ENCODE measurements at places on chromosomes 13 and 19.

DNA sequence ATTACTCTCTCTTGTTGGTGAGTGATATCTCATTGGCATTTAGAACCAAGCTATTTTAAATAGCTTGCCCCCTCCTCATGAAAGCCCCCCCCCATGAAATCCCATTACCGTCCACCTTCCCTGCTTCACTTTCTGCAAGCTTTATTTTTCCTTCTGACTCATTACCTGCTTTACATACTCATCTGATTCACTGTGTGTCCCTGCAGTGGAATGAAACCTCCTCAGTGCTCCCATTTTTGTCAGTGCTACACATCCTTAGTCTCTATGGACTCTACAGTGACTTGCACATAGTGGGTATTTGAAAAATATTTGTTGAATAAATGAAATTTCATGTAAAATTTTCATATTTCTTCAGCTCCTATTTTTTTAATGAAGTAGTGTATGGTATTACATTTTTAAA lies 62.3 kb downstream of the DOCK9 start:
- DNase-seq, result no peak

DNA sequence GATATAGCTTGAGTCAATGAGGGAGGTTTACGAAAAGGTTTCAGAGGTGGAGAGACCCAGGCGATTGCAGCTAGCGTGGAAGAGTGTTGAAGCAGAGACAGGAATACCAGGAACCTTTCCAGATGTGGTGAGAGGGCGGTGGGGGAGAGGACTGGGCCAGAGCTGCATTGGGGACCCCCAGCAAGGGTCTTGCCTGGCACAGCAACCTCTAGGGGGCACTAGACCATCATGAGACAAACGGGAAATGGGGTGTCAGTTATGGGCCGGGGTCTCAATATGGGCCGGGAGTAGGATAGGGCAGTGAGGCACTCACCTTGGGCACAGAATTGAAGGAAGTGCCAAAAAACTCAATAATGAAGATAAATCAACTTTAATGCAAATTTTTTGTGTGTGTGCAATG lies 2.1 kb upstream of the LRP3 start:
- DNase-seq, result no peak

DNA sequence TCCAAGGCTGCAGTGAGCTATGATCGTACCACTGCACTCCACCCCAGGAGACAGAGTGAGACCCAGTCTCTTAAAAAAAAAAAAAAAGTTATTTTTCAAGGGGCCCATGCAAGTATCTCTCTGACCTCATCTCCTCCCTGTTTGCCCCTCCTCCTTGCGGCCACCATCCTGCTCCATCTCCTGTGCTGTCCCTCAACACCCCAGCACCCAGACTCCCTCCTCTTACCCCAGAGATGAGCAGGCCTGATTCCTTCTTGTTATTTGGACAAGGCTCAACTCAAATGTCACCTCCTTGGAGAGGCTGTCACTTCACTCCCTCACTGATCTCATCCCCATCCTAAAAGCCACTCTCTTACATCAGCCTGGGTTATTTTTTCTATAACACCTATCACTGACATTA lies 4.4 kb downstream of the RYR1 start:
- no peak for DNase-seq

DNA sequence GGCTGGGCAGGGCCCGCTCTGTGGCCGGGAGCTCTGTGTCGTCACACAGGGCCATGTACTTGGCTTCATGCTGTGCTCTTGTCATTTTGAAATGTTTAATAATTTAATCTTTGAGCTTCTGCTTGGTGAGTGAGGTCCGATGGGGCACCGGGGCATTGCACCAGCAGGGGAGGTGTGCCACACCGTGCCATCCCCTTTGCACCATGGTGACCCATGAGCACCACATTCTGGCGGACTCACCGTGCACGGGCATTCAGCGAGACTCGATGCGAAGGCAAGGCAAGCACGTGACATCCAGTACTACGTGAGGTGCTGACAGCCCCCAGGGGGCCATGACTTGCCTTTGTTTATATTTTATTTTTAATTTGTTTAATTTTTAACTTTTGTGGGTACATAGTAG lies 204.3 kb downstream of the URI1 start:
- DNase-seq, result no peak

DNA sequence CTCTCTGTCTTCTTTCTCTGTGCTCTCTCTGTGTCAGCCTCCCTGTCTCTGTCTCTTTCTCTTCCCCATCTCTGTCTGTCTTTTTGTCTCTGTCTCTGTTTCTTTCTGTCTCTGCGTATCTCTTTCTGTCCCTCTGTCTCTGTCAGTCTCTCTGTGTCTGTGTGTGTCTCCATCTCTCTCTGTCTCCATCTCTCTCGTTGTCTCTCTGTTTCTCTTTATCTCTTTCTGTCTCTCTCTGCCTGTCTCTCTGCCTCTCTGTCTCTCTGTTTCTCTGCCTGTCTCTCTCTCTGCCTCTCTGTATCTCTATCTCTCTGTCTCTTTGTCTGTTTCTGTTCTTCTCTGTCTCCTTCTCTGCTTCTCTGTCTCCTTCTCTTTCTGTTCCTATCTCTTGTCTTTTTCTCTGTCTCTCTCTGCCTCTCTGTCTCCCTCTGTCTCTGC lies 15.7 kb upstream of the TCF3 start:
- DNase-seq, result no peak

DNA sequence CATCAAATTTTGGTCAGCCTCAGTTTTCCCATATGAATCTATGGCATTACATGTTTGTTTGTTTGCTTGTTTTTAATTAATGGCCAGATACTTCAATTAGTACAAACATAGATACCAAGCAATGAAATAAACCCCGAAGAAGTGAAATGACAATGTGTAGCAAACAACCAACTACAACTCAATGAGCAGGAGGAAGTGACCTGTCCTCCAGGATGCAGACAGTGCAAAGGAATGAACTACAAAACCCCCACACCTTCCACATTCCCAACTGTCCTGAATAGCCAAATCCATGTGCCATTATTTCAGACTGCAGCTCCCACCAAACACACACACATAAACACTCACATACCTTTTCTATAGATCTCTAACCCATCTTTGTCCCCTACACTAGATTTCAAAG lies 45.0 kb upstream of the FAM124A start:
- no peak for DNase-seq

DNA sequence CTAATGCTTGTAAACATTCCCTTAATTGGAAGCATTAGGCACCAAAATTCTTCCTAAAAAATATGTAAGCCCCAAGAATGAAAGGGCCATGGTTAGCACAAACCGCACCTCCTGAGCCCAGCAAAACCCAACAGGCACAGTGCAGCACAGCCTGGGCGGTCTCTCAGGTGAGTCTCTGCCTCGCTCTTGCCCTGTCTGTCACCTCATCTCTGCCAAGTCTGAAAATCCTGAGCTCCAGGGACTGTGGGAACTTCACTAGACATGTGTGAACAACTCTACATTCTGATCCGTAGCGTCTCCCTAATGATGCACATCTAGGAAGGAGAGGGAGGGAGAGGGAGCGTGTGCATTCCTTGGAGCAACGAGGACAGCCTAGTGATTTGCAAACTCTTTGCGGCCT lies 88.8 kb upstream of the GJB6 start:
- DNase-seq, result no peak

DNA sequence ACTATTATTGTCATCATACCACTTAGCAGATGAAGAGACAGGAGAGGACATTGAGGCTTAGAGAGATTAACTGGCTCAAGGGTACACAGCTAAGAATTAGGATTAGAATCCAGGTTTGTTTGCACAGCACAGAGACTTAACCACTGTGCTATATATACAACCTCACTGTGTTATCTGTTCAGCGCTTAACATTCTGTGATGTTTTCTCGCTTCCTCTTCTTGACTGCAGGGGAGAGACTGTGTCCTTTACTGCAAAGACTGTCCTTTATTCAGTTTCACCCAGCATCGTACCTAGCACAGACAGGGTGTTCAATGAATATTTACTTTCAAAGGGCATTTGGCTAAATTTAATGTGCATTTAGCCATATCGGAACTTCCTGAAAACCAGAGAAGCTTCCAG lies 54.9 kb upstream of the PCDH8 start:
- DNase-seq, result no peak

GRCh38 chr19:8641908-8642547 lies 11.6 kb downstream of the NFILZ start:
- DNase-seq, result no peak

- DNase-seq, result peak; percentile 4
Measured at GRCh38 chr13:37681281-37682032, 82.9 kb upstream of the POSTN start.

GRCh38 chr13:114339857-114340534 lies 25.7 kb downstream of the CHAMP1 start:
- peak; percentile 49 for DNase-seq

GRCh38 chr19:10362259-10362658 lies 18.1 kb downstream of the TYK2 start:
- no peak for DNase-seq

GRCh38 chr13:100532090-100532766 lies 56.4 kb downstream of the GGACT start:
- peak; percentile 87 for DNase-seq

GRCh38 chr13:30186634-30187415 lies 120.5 kb downstream of the KATNAL1 start:
- DNase-seq, result no peak

GRCh38 chr19:53882391-53883050 lies 524 bp downstream of the PRKCG start:
- no peak for DNase-seq

DNA sequence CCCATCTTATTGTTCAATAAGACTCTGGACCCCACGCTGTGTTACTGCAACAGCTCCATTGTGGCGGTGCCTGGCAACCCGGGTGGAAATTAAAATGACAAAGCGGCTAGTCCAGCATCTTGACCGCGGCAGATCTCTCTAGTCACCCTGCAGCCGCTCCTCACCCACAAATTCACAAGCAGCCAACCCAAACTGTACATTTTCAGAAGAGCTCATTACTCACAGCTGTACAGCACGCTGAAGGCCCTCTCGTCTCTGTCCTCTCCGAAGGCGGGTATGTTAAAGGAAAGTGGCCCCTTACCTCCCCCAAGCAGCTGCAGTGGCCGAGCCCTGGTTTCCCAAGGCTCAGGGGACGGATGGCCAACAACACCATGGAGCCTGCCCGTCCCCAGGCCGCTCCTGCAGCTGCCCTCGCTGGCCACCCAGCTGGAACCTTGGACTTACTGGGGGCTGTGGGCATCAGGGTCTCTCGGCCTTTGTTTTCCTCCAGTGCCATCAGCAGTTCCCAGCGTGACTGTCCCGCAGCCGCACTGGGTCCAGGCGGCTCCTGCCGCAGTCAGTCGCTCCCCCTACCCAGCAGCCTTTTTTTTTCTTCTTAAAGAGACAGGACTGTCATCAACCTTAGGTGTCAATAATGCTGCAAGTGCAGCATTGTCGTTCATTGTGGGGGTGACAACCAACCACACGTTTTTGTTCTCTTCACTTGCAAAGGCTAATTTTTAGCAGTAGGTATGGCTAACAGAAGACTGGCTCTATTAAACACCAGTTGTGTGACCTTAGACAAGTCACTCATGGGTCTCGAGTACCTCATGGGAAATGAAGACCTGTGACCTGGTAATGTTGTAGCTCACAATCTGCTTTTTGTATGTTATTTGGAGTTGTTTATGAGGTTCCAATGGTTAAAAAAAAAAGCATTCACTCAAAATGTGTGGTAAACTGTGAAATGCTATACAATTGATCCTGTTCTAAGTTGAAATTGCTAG lies at the start of gene SACS:
Gene SACS, minus strand, starts transcription at position 532 of the 983 bp plus-strand sequence. CDS start 22,463 bp downstream, outside the sequence.
- DNase-seq, result peak; percentile 31

DNA sequence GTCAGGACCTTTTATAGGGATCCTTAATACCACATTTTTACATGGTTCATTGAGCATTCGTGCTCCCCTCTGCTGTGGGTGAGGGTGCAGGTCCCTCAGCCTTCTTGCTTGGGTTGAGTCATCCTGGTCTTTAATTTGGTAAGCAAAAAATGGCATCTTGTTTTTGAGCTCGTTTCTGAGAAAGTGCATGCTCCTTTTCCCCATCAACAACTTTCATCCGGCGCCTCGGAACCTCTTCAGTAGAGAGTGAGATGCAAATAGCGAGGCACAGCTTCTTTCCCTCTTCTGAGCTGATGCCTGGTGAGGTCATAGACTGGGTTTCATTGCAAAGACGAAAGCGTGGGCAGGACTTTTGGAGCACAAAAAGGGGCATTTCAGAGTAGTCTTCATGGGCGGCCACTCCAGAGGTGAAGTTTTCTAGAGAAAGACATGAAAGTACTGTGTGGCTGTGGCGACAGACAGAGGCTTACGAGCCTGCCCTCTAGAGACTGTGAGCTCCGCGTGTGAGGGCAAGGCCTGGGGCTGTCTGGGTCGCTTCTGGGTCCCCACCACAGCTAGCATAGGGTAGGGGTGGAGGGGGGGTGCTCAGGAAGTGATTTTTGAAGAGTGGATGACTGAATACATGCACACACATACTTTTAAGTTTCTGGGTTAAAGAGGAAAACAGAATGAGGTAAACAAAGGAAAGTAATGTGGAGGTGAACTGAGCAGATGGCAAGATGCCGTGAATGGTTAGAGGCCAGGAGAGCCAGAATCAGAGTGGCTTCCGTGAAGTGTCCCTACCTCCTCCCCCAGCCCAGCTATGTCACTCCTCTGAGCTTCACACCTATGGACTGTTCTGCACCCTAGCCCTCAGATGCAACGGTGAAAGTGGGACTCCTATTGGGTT lies 44.3 kb downstream of the BBC3 start:
- DNase-seq, result no peak

DNA sequence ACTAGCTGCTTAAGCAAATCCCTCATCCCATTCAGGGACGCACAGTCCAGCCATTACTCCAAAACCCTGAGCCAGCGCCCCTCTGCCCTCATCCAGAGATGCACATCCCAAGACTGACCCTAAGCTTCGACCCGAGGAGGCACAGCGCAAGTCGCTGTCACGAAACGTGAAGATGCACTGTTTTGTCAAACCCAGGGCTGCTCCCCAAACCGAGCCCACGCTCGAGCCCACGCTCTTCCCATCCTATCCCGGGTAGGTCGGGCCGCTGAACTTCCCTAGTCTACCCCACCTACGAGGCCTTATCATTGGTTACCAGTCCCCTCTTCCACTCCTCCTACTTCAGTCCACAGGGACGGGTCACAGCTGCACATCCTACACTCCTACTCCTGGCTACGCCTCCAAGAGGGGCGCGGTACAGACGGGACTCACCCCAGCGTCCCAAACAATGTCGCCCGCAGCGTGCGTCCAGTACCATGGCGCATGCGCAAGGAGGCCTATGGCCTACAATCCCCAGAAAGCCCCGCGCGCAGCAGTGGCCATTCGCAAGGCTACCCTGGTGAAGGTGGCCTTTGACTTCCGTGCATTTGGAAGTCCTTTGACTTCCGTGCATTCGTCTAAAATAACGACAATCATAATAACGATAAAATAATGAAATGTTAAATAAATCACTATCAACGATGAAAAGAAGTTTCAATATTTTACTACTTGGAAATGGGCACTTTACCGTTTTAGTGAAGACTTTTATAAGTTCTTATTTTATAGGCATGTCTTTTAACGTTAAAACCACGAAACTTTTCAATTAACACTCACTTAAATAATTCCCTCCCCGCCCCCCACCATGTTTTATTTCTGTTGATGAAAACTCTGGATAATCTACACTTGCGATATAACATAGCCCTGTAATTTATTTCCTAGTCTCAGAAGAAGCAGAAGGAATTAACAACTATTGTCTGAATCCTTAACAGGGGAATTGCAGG lies at the start of gene ZNF285:
Gene ZNF285, minus strand, starts transcription at position 470 of the 977 bp plus-strand sequence. CDS start 4,395 bp downstream, outside the sequence.
- DNase-seq, result peak; percentile 94

- no peak for DNase-seq
Measured at GRCh38 chr19:36215276-36216123, 594 bp downstream of the ZNF146 start.

- no peak for DNase-seq
Measured at GRCh38 chr19:23439623-23440022, 44.4 kb upstream of the ZNF91 start.

All from body of pancreas (tissue), 4 donors.